Osteoblast (primary cell): ENCODE measurements at places on chromosomes 12 and 14.

- no peak for DNase-seq
These were observed 3.9 kb downstream of the GLTP start for GRCh38 chr12:109876406-109876805.

DNA sequence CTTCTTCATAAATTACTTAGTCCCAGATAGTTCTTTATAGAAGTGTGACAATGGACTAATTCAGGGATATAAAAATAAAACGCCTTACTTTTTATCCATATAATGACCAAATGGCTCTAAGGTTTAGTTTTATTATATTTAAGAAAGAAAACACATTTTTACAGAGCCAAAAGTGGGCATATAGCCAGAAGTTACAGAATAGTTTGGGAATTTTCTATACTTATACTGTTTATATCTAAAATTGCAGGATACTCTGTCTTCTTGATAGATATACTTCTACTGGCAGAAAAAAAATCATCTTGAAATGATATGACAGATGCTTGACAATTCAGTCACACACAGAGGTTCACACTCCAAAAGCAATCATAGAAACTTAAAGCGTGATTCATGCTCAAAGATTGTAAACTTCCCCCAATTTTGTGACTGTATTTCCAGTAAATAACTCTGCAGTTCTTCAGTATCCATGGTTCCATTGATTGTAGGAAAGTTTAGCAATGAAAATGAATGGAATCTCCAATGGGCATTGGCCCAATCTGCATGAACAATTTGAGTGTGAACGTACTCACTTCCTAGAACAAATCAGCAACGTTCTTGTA, 307.8 kb downstream of the NOVA1 start:
- DNase-seq, result no peak

DNA sequence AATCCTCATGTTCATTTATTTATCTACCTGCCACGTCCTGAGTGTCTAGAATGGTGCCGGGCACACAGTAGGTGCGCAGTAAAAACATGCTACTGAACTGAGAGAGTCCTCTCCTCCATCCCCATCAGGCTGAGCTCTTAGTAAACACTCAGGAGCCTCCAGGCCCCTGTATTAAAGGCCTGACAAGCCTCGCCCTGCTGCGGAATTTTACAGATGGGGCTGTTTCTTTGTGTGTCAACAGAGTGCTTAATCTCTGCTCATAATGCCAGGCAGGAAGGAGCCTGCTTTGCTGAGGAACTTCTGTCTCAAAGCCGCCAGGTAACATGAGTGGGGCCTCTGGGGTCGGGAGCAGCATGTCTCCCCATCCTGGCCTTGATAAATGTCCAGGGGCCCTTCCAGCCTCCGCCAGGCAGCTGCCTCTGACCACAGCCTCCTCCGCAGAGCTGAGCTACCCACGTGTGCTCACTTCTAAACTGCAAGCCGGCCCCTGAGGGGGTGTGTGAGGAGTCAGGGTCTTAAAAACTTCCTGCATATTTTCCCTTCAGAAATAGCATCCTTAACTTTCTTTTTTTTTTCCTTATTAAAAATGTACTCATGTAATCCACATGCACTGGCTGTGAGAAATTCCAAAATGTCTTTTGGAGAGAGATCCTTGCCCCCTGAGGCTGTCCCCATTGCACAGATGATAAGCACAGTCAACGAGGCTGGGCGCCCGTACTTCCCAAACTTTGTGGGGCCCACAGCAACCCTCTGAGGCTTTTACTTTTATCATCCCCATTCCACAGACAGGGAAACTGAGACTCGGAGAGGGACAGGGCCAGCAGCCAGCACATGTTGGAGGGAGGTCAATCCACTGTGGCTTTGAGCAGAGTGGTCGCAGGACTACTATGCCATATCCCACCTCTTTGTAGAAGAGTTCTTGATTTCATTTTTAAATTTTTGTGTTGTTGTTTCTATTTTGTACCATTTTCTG, 116.0 kb upstream of the NCOR2 start:
- DNase-seq, result peak; percentile 22

DNA sequence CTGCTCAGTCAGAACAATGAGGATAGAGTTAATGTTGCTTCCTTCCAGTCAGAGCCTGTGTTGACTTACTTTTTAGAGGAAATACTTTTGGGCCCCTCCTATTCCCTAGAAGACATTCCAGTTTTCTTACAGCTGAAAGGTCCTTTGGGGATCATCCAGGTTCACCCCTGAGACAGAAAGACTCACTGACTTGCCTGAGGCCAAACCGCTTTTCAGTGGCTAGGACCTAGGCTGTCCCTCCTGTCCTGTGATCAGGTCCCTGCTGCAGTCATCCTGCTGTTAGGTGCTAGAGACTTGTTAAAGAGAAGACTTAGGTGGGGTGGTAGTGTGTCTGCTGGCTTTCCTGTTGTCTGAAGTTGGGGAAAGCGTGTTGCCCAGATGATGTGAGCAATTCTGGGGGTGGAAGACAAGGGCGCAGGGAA, 39.6 kb downstream of the SUSD6 start:
- DNase-seq, result no peak

DNA sequence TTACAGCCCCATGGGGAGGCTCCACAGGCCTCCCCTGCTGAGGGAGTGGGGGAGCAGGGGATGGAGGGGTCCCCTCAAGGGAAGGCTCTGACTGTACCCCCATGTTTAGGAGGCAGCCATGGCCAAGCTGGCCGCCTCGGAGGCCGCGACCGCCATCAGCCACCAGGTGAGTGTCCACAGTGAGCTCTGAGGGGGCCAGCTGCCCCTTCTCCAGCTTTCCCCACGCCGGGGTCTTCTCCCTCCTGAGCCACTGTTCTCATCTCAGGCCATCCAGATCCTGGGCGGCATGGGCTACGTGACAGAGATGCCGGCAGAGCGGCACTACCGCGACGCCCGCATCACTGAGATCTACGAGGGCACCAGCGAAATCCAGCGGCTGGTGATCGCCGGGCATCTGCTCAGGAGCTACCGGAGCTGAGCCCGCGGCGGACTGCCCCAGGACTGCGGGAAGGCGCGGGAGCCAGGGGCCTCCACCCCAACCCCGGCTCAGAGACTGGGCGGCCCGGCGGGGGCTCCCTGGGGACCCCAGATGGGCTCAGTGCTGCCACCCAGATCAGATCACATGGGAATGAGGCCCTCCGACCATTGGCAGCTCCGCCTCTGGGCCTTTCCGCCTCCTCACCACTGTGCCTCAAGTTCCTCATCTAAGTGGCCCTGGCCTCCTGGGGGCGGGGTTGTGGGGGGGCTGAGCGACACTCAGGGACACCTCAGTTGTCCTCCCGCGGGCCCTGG, 13.6 kb downstream of the ACADS start:
- no peak for DNase-seq

DNA sequence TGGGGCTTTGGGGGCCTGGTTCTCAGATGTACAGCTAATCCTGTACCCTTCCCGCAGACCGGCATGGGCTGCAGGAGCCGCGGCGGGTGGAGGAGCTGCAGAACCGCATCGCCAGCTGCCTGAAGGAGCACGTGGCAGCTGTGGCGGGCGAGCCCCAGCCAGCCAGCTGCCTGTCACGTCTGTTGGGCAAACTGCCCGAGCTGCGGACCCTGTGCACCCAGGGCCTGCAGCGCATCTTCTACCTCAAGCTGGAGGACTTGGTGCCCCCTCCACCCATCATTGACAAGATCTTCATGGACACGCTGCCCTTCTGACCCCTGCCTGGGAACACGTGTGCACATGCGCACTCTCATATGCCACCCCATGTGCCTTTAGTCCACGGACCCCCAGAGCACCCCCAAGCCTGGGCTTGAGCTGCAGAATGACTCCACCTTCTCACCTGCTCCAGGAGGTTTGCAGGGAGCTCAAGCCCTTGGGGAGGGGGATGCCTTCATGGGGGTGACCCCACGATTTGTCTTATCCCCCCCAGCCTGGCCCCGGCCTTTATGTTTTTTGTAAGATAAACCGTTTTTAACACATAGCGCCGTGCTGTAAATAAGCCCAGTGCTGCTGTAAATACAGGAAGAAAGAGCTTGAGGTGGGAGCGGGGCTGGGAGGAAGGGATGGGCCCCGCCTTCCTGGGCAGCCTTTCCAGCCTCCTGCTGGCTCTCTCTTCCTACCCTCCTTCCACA, 7.6 kb downstream of the NR4A1 start:
- no peak for DNase-seq
